ENCODE measurements at places on chromosomes 7 and 10. TPM values are rescaled to one million over a fixed set of nuclear protein-coding genes. Genes with fewer than 3 reads are reported as not detected.

The GARS1 gene
- total RNA-seq, result 82.9 TPM

The SLC13A1 gene
- total RNA-seq, result not detected

The PKD2L1 gene
- not detected for total RNA-seq

The ANXA8 gene
- total RNA-seq, result 0.32 TPM

The SYNPO2L gene
- 12.1 TPM for total RNA-seq

The LMOD2 gene
- 24.3 TPM for total RNA-seq

The ZDHHC4 gene
- total RNA-seq, result 51.7 TPM

The PTER gene
- 5.3 TPM for total RNA-seq

The PPP1R9A gene
- 41.5 TPM for total RNA-seq

The ACHE gene
- 25.6 TPM for total RNA-seq

The TFEC gene
- not detected for total RNA-seq

The PTN gene
- total RNA-seq, result 183 TPM

The LRRN3 gene
- 43.7 TPM for total RNA-seq

The VPS37D gene
- 32.0 TPM for total RNA-seq

The KNDC1 gene
- total RNA-seq, result 33.9 TPM

The GNAT3 gene
- total RNA-seq, result not detected

The ADGRA1 gene
- total RNA-seq, result 0.28 TPM

The ENTPD1 gene
- 1.1 TPM for total RNA-seq

The GBX1 gene
- 1.6 TPM for total RNA-seq

The FGFBP3 gene
- total RNA-seq, result 14.2 TPM

The TMEM139 gene
- 0.69 TPM for total RNA-seq

The LFNG gene
- total RNA-seq, result 1.6 TPM

The MARVELD1 gene
- 38.3 TPM for total RNA-seq

The NUTM2A gene
- 3.0 TPM for total RNA-seq

The PPP1R17 gene
- not detected for total RNA-seq

The PRR15 gene
- total RNA-seq, result 4.9 TPM

The TAS2R40 gene
- not detected for total RNA-seq

The MYL10 gene
- not detected for total RNA-seq

The OIT3 gene
- 7.0 TPM for total RNA-seq

The WIPF3 gene
- 1.3 TPM for total RNA-seq

The CLCN1 gene
- total RNA-seq, result 0.11 TPM

The CALHM1 gene
- not detected for total RNA-seq

The ABCA13 gene
- total RNA-seq, result 0.46 TPM

The ARHGEF5 gene
- 1.3 TPM for total RNA-seq

The OAT gene
- total RNA-seq, result 22.2 TPM
